Common myeloid progenitor, CD34-positive (primary cell): ENCODE measurements at places on chromosomes 3 and 15.

DNA sequence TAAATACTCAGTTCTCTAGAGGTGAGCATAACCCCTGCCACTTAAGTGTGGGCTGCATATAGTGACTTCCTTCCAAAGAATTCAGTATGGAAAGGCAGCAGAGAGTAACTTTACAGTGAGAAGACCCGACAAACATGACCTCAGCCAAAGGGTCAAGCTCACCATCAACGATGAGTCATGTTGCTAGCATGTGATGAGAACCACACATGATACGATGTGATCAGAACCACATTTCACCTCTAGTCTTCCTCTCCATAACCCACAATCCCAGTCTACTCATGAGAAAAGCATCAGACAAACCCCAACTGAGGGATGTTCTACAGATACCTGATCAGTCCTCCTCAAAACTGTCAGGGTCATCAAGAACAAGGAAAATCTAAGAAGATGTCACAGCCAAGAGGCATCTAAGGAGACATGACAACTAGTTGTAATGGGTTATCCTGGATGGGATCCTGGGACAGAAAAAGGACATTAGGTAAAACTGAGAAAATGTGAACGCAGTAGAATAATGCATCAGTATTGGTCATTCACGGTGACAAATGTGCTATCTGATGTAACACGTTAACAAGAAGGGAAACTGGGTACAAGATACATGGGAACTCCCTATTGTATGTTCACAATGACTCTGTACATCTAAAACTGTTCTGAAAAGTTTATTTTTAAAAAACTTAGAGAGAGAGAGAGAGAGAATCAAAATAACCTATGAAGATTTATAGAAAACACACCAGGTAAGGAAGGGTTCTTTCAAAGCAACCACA lies 28.3 kb downstream of the SEC61A1 start:
- no peak for DNase-seq

- no peak for DNase-seq
Observed at GRCh38 chr3:4387210-4388204, 79.6 kb downstream of the SUMF1 start.

- peak; percentile 32 for DNase-seq
Observed at GRCh38 chr3:192467230-192468140, 259.9 kb downstream of the FGF12 start.

DNA sequence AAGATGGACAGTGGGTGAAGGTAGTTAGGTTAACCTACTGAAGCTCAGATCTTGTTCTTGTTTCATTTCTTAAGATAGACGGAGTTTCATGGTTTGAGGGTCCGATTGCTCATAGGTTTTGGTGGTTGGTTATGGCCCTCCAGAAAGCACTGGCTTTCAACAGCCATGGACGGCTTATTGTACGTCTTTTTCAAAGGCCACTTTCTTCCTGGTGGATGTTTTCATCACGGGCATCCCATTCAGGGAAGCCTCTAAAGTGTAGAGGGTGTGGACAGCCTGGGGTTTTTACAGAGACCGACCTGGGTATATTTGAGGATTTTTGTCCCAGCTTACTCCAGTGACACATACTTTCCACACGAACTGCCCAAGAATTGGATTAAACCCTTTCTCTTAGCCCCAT lies 132.7 kb upstream of the ONECUT1 start:
- no peak for DNase-seq

GRCh38 chr15:89444241-89445225 lies 51.9 kb downstream of the RHCG start:
- DNase-seq = no peak

DNA sequence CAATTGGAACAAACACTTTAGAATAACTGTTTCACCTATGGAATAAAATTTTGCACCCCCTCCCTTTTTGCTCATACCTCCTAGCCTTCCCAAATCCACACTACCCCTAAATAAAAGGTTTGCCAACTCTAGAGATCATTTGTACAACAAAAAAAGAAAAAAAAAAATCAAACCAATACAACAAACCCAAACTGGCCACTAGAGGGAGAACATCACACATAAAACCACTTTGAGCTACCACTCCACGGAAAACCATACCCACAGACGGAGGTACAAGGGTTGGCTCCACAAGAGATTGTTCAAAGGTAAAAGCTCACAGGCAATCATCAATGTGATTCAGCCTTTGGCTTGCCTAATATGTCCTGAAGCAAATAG lies 47.6 kb downstream of the SETMAR start:
- DNase-seq = peak; percentile 89

DNA sequence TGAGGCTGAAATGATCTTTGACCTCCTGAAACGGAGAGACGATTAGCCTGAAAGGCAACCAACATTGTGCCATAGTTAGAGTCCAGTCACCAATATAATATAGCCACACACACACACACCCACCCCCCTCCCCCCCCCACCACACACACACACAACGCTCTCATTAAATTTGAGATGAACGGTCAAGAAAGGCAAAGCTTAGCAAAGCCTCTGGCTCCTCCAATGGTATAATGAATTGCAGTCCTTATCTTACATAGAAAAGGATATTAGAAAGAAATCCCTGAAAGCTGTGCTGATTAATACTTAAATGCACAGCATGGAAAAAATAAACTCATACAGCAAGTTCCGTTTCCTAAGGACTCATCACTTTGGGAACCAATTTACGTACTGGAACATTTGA lies 876 bp upstream of the ZNF385D start:
- no peak for DNase-seq

- no peak for DNase-seq
Observed at GRCh38 chr3:131789188-131789587, 245.6 kb downstream of the CPNE4 start.

GRCh38 chr3:188211476-188211875 lies 57.5 kb downstream of the LPP start:
- no peak for DNase-seq

- no peak for DNase-seq
Observed at GRCh38 chr3:172700256-172700655, 10.6 kb downstream of the NCEH1 start.

DNA sequence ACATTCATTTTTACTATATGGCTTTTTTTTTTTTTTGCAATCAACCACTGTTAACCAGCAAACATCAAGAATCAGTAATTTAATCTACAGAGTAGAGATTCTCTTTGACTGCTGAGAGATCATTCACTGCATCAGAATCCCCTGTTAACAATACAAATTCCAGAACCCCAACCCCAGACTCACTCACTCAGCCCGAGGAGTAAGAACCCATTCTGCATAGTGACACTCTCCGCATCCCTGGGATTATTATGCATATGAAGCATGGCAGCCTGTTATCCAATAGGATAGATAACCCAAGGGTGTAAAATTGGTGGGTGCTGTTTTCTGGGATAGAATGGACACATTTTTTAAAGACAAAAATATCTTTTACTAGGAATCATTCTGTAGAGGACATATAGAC lies 76.3 kb upstream of the CCDC39 start:
- no peak for DNase-seq

GRCh38 chr3:66378256-66378655 lies 122.6 kb downstream of the LRIG1 start:
- DNase-seq = peak; percentile 24

- DNase-seq = no peak
Observed at GRCh38 chr3:69986419-69986818, 13.1 kb upstream of the SAMMSON start.

GRCh38 chr3:13839253-13839652 lies 40.6 kb downstream of the WNT7A start:
- DNase-seq = no peak

DNA sequence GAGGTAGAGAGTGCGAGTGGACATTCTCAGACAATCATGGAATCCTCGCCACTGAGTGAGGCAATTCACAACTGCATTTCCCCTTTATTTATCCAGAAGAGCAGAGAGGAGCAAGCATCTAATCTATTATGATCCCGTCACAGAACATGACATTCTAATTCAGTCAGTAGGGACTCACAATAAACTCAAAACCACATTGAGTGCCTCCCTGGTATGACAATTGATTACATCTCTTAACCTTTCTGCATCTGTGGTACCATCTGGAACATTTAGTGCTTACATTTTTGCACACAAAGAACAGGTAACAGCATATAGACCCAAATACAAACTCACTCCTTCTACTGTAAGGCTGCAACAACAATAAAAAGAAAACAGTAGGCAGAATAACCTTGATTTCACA lies 517.2 kb downstream of the GBE1 start:
- DNase-seq = no peak

DNA sequence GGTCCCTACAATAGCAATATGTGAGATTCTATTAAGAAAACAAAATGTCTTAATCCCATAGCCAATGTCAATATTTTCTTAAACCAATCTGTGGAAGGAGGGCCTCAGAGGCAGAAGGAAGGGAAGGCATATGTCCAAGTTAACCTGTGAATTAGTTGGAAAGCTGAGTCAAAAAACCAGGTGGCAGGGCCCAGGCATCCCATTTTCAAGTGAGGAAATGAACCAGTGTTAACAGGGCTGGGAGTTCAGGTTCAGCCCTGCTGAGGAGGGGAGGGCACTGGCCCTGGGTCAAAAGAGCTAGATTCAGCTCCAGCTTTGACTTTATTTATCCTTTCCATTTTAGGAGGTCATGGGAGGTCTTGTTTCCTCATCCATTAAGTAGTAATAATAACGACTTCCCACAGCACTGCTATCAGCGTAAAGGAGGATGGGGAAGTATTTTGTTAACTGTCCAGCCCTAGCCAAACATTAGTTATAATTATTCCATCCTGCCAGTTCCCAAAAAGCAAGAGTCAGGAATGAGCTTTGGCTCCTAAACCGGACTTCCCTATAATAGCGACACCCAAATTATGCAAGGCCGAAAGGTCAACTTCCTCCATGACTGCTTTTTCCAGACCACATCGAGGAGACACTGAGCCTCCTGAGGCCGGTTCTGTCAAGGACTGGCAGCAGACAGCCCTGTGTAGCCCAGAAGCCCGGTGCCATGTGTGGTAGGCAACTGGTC lies 3.2 kb downstream of the MASP1 start:
- DNase-seq = no peak

DNA sequence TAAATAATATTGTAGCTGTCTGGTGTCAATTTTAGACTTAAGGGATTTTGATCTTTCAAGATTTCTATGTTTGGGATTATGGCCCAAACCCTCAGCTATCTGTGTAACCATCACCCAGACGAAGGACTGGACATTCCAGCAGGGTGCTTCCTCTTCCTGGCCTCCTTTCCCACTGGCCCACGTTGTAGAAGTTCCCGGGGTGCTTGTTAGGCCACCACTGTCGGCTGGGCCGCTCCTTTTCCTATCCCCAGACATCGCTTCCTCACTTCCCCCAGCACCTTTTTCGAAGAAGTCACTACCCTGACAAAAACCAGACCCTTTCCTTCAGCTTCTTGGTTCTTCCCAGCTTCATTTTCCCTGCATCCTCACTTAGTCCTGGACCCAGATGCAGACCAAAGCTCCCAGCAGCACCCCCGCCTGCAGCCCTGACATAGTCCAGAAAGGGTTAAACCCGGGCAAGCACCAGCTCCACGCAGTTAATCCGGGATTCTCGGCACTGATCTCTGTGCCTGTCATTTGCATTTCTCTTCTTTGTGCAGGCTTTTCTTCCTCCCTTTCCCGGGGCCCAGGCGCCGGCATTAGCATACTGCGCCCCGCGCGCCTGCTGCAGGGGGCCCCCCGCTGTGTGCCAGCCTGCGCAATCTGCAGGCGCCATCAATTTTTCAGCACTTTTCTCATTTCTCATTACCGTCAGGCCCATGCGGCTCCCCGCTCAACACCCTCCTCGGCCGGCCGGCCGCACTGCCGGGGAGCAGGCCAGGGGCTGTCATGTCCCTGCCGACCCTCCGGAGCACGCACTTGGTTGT lies 90.6 kb downstream of the ZNF621 start:
- DNase-seq = peak; percentile 43

- DNase-seq = no peak
Observed at GRCh38 chr3:178895178-178895789, 176.3 kb downstream of the ZMAT3 start.

DNA sequence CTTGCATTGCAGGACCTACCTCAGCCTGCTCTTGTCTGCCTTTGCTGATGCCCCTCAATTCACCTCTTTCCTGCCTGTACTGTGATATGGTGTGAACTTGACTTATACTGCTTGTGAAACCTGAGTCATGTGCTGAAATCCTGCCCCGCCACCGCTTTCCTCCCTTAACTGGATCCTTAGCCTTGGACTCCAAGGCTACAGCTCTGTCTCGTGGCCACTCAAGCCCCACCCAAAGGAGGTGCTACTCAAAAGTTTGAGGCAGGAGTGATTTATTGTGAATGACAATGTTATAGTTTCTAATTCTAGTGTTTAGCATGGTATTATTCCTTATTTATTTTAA lies 56.1 kb downstream of the MYZAP start:
- DNase-seq = no peak

GRCh38 chr15:83991163-83991562 lies 244.4 kb upstream of the GOLGA6L4 start:
- DNase-seq = no peak

DNA sequence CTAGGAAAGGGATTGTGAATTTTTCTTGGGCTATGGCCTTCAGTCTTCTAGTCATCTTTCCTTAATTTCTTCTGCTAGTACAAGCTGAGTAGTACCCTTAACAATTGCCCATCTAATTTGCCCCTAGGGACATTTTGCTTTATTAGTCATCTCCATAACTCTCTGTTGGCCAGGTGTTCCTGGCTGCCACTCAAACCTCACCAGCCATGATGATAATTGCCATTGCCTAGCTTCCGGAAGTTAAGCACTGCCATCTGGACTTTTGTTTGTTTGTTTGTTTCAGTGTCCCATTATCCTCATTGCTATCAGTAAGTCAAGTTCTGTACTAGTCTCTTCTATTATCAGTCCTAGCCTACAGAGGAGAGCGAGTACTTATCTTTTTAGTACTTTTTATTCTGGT lies 36.6 kb upstream of the UBL7 start:
- no peak for DNase-seq

- no peak for DNase-seq
Observed at GRCh38 chr3:168864107-168865021, 768.6 kb upstream of the GOLIM4 start.

GRCh38 chr15:98920091-98920880 lies 87.3 kb downstream of the PGPEP1L start:
- DNase-seq = no peak

DNA sequence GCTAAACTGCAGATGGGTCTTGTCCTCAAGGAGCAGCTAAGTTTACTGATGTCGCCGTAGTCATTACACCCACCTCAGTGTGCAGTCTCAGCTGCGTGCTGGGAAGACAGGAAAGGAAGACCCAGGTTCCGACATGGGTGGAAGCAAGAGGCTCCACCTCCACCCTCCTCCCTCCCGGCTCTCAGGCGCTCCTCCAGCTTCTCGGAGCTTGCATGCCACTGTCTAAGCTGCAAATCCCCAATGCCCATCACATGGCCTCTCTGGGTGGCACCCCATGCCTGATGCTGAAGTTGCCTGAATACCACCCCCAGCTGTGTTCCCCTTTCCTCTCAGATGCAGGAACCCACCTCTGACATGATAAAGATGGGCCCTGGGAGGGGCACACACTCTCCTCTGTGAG lies 58.5 kb downstream of the MGLL start:
- no peak for DNase-seq
